ENCODE measurements at places on chromosomes 7 and 10. TPM values are rescaled to one million over a fixed set of nuclear protein-coding genes. Genes with fewer than 3 reads are reported as not detected.

- DNase-seq: no peak
These were observed 156.2 kb downstream of the AUTS2 start for GRCh38 chr7:69754476-69754875.

GRCh38 chr10:133442967-133443924, 10.5 kb upstream of the SCART1 start:
- no peak for DNase-seq

GRCh38 chr10:79022565-79023230, 46.1 kb upstream of the ZMIZ1 start:
- DNase-seq: no peak

- DNase-seq: no peak
These were observed 3.7 kb upstream of the ELMO1 start for GRCh38 chr7:37452346-37452745.

DNA sequence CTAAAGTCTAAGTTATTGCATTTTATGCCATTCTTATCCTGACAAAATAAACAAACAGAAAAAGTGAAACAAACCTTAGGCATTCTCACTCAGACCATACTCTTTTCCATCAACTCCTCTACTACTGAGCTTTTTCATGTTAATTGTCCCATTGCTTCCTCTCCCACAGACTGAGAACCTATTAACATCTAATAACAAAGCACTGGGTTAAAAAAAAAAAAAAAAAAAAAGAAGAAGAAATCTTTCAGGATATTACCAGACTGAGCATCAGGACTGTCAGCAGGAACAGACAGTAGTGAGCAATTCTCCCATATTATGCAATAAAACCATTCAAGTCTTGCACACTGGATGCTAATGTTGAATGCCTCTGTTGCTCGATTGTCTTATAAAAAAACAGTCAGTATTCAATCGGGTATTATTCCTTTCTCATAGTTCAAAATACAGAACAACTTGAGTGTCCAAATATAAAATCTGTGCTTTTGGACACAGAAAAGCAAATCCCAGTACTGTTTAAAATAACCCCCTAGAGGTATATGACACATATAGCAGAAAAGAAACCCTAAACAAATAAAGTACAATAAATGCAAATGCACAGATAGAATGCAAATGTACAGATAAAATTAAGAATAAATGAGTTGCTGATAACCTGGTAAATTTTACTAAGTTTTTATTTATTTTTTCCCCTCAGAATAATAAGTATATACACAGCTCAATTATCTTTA, 531.3 kb upstream of the LRRTM3 start:
- DNase-seq: no peak

GRCh38 chr10:75356484-75356883, 45.1 kb downstream of the ZNF503 start:
- no peak for DNase-seq

GRCh38 chr7:149838992-149839408, 825 bp downstream of the ZNF862 start:
- DNase-seq: no peak

- DNase-seq: no peak
These were observed 219.6 kb upstream of the NPSR1 start for GRCh38 chr7:34438436-34438835.

DNA sequence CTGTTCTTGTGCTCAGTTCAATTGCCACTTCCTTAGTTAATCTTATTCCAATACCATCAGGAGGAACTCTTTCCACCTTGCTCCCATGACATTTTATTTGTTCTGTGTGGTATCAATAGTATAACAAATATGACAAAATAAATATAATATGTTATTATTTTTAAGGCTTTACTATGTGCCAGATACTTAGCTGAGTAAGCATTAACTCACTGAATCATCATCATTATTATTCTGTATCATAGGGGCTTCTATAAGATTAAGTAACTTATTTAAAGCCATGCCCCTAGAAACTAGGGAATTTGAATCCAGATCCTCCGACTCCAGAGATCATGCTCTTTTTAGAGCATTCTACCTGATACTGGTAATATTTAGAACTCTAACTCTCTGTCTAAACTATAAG, 33.5 kb upstream of the SKAP2 start:
- DNase-seq: no peak

DNA sequence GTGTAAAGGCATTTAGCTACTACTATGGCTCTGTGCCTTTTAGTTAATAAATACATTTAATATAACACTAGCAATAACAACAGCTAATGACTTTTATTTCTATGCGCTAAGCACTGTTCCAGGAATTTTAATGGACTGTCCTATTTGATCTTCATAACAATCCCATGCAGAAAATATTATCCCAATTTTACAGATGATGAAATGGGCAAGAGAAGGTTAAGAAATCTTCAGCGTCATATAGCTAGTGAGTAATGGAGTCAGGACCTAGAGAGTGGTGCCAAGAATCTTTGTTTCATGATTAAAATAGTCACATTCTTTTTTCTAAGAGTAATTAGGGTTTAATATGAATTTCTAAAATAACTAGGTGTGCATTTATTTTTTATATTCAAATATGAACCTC, 32.4 kb downstream of the ACTA2 start:
- no peak for DNase-seq

DNA sequence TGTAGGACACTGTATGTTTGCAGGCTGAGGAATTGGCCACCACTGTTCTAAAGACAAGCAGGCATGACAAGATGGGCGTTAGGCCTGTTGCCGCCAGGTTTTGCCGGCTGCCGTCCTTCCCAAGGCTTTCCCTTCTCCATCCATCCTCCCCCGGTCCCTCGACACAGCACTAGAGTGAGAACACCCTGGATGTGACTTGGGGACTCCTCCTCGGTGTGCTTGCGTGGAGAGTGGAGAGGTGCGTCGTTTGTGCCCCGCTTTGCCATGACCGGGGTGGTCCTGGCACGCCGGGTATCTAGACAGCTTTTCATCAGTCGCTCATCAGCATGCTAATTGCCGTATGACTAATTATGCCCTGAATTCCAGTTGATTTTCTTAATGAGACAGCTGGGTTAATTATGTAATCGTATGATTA, 206.6 kb upstream of the SH2B2 start:
- no peak for DNase-seq

- no peak for DNase-seq
These were observed 332.0 kb downstream of the NXPH1 start for GRCh38 chr7:8765374-8765773.

- no peak for DNase-seq
These were observed 390.0 kb upstream of the AUTS2 start for GRCh38 chr7:69208276-69208675.

- no peak for DNase-seq
These were observed 589.5 kb downstream of the ARL4A start for GRCh38 chr7:13276977-13277376.

GRCh38 chr10:95618101-95618500, 38.4 kb downstream of the ALDH18A1 start:
- no peak for DNase-seq

- peak; percentile 56 for DNase-seq
These were observed 547.9 kb upstream of the FOXK1 start for GRCh38 chr7:4134204-4134603.

DNA sequence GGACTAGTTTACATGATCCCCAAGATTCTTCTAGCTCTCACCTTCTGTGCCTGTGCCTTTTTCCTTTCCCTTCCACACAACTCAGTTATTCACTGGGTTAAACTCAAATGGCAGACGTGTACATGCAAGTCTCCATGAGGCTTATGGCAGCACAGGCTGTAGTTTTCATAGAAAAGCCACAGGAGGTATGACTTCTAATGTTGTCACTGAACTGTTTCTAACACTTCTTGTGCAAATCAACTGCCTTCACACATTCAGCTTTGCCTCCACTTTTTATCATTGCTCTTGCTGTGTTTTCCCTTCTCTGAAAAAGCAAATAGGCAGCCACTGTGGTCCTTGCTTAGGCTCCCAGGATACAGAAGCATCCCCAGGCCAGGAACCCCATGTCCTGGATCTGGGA, 5.3 kb upstream of the GIMAP5 start:
- no peak for DNase-seq

Gene SPOCK2
- polyA plus RNA-seq: 2.0 TPM

Gene GPR15LG
- 0.09 TPM for polyA plus RNA-seq

Gene C10orf105
- polyA plus RNA-seq: 0.14 TPM

Gene GALNT17
- 0.70 TPM for polyA plus RNA-seq

Gene CAV2
- polyA plus RNA-seq: 18.5 TPM

Measured in pancreas (tissue), 10 donors.